ENCODE measurements at places on chromosomes 1 and 21.

DNA sequence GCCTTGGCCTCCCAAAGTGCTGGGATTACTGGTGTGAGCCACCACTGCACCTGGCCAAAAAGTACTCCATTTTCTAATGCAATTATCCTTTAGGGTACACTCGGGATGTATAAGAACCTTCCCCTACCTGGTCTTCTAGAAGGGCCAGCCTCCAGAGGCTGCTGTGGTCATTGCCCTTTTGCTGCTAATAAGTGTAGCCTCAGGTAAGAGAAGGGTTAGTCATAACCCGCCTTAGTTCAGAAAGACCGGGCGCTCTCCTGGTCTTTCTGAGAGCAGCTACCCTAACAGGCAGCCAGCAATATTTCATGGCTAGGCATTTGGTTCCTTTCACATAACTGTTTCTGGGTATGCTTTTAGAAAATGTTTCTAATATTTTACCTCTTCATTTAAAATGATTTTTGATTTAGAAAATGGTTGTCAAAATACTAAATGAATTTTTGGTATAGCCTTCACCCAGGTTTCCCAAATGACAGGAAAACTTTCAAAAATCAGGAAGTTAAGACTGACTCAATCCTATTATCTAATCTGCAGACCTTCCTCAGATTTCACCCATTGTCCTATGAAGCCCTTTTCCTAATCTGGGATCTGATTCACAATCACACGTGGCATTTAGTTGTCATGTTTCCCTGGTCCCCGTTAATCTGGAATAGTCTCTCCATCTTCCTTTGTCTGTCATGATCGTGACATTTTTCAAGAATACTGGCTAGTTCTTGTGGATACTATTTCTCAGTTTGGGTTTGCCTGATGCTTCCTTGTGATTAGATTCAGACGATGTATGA lies 479.0 kb downstream of the SIPA1L2 start:
- DNase-seq: no peak

- DNase-seq: no peak
Observed at GRCh38 chr1:247338723-247339275, 7.1 kb upstream of the ZNF496 start.

GRCh38 chr1:4664606-4665005 lies 10.2 kb downstream of the AJAP1 start:
- DNase-seq: no peak

GRCh38 chr1:147842578-147842977 lies 60.0 kb upstream of the GJA8 start:
- DNase-seq: no peak

- DNase-seq: no peak
Observed at GRCh38 chr1:115609021-115609420, 32.7 kb upstream of the VANGL1 start.

DNA sequence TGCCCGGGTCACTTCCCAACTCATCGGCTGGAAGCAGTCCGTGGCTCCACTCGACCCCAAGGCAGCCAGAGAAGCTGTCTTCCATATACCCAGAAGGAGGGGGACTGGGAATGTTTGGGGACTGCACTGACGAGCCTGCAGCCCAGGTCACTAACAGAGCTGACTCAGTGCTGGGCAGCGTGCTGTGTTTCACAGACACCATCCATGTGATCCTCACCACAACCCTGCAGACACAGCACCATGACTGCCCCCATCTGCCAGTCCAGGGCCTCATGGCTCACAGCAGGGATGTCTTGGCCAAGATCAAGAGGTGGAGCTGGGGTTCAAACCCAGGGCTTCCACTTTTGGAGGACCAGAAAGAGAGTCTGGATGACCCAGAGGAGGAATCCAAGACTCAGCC lies 67.9 kb downstream of the KLHDC7A start:
- DNase-seq: no peak

GRCh38 chr1:5708346-5709245 lies 283.6 kb downstream of the NPHP4 start:
- no peak for DNase-seq
